ENCODE measurements at places on chromosomes 2 and 18.

DNA sequence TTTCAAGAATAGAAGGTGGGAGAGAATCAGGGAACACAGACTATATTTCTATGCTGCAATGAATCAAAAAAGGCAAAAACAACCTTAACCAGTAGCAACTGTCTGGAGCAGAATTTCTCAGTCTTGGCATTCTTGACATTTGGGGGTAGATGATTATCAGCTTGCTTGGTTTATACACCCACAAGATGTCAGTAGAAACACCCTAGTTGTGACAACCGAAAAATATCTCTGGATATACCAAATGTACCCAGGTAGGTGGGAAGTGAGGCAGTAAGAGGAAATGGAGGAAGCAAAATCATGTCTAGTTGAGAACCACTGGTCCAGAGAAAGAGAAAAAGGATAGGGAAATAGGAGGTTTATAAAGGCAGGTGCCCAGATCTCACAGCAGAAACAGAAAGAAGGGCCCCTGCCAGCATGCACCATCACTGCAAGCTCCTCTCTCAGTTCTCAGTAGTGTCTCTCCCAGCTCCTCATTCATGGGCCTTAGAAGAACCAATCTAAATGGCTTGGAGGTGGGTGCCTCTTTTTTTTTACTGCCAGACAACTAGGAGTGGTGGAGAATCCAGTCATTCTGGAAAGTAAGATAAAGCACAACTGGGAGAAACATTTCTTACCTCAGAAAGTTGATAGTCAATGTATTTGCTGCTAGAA is 50.4 kb downstream of the MBD2 start:
- DNase-seq: no peak

- no peak for DNase-seq
Measured at GRCh38 chr2:178287652-178288344, 93.5 kb downstream of the OSBPL6 start.

- DNase-seq: no peak
Measured at GRCh38 chr2:30867385-30867784, 60.1 kb upstream of the CAPN13 start.

GRCh38 chr2:171191021-171191420 is 30.3 kb upstream of the TLK1 start:
- no peak for DNase-seq

- no peak for DNase-seq
Measured at GRCh38 chr2:48707466-48707865, 48.1 kb downstream of the LHCGR start.

Data from activated CD4-positive, alpha-beta T cell treated with anti-CD3 and anti-CD28 coated beads for 4 hours (primary cell).